ENCODE measurements at places on chromosomes 13 and 19. TPM values are rescaled to one million over a fixed set of nuclear protein-coding genes. Genes with fewer than 3 reads are reported as not detected.

Gene SNRPA
- 33.9 TPM for total RNA-seq

Gene MUC16
- total RNA-seq = not detected

Gene HNRNPA1L2
- total RNA-seq = 3.3 TPM

Gene ZNF226
- total RNA-seq = 32.3 TPM

Gene PSG6
- total RNA-seq = not detected

Gene NALCN
- total RNA-seq = 0.95 TPM

Gene SIGLEC9
- not detected for total RNA-seq

Gene METTL21C
- not detected for total RNA-seq

Gene ZNF66
- total RNA-seq = 2.1 TPM

Gene OVOL3
- not detected for total RNA-seq
